GM13977 (cell line): ENCODE measurements at places on chromosomes 11 and 22.

DNA sequence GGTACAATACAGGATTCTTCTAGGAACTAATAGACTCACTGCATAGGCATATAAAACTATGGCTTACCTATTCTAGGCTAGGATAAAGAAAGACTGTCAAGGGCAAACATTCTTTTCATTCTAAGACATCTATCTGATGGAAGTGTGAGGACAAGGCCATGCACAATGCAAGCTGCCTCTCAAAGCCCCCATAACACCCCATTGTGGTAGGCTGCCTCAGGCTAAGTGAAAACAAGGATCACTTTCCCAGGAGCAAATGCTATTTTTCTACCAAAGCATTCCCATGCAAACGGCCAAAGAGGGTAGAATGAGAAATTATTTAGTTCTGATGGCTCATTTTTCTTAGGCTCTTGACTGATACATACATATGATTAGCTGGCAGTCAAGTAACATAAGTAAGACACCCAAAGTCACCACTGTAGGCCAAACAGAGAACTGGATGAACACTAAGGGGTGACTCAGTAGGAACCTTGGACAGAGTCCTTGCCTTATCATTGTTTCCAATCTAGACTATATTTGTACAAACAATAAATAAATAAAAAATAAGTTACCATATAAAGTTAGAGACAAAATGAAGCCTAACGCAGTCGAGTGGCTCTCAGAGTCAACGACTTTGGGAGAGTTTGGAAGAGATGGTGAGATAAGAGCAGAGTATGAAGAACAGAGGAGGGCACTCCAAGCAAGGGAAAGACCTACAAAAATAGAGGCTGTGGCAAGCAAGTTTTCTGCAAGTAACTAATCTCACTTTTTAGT lies 303.6 kb downstream of the SBF2 start:
- no peak for DNase-seq

- no peak for DNase-seq
Measured at GRCh38 chr11:119797736-119798135, 68.7 kb upstream of the NECTIN1 start.

GRCh38 chr22:27761665-27762064 lies 39.9 kb downstream of the MN1 start:
- DNase-seq, result no peak

DNA sequence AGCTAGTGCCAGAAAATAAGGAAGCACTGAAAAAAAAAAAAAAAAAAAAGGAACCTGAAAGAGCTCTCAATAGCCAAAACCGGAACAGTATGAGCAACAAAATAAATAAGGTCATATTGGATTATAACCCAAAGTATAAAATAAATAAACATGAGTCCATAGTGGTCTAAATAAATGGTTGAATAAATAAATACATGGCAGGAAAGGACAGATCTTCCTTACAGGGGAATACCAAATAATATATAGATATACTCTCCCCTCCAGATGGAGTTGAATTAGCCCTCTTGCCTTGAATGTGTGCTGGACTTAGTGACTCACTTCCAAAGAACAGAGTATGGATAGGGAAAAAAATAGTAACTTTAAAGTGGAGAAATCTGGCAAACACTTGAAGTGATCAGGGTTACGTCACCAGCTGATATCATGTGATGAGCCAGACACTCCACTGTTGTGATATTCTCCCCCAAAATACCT lies 14.3 kb upstream of the ARRB1 start:
- no peak for DNase-seq

GRCh38 chr11:47396049-47396320 lies 12.4 kb upstream of the SLC39A13 start:
- no peak for DNase-seq

- no peak for DNase-seq
Measured at GRCh38 chr11:45473341-45473895, 187.3 kb upstream of the SYT13 start.
